ENCODE measurements at places on chromosomes 2 and 18. TPM values are rescaled to one million over a fixed set of nuclear protein-coding genes. Genes with fewer than 3 reads are reported as not detected.

Gene EDAR
- total RNA-seq, result 0.56 TPM

Gene LOXHD1
- total RNA-seq, result not detected

Gene SERTAD2
- total RNA-seq, result 24.6 TPM

Gene INSIG2
- 35.2 TPM for total RNA-seq

Gene RESP18
- total RNA-seq, result not detected

Gene GNLY
- 54.1 TPM for total RNA-seq

Gene SPATA3
- not detected for total RNA-seq

Gene EFR3B
- total RNA-seq, result 0.12 TPM

Gene NYAP2
- total RNA-seq, result not detected

Gene FOXI3
- not detected for total RNA-seq

Gene TRIM54
- total RNA-seq, result 0.47 TPM

Gene EFHD1
- total RNA-seq, result 0.31 TPM

Gene REG3A
- not detected for total RNA-seq

Gene HTR2B
- not detected for total RNA-seq

Gene SCN3A
- total RNA-seq, result not detected

Gene MAP3K19
- not detected for total RNA-seq

Gene KYNU
- not detected for total RNA-seq

Gene ANKRD62
- total RNA-seq, result not detected

Gene CIB4
- not detected for total RNA-seq

Gene TPO
- not detected for total RNA-seq

Gene SFTPB
- not detected for total RNA-seq

Gene SOCS6
- total RNA-seq, result 3.3 TPM

Gene CCNYL1
- 6.1 TPM for total RNA-seq

Gene KCNE4
- not detected for total RNA-seq

Gene LRRTM4
- not detected for total RNA-seq

Gene LIMS4
- total RNA-seq, result not detected

Gene LHCGR
- total RNA-seq, result not detected

Gene RNF125
- 32.6 TPM for total RNA-seq

Gene UGT1A10
- total RNA-seq, result not detected

Gene CROCC2
- total RNA-seq, result not detected

Gene HOXD3
- not detected for total RNA-seq

Gene ASXL3
- not detected for total RNA-seq

Gene REEP1
- 0.19 TPM for total RNA-seq

Gene CFAP65
- not detected for total RNA-seq

Gene AOX1
- total RNA-seq, result not detected

All from activated CD4-positive, alpha-beta T cell treated with anti-CD3 and anti-CD28 coated beads, Interleukin-2, amount 10 ng/mL, durations not matched to agents 24 days and 14 days (primary cell).